A549 (cell line): ENCODE measurements at places on chromosomes 5 and 9. TPM values are rescaled to one million over a fixed set of nuclear protein-coding genes. Genes with fewer than 3 reads are reported as not detected.

The SLC6A19 gene
- polyA plus RNA-seq, result 0.01 to 0.03 TPM in 2 of 3 replicates, not detected in the other

The MOCS2 gene
- polyA plus RNA-seq, result 47.7 to 51.0 TPM (median 50.2 TPM) in 3 replicates

The TMEM203 gene
- 29.2 to 31.0 TPM (median 31.0 TPM) in 3 replicates for polyA plus RNA-seq

The FBP2 gene
- polyA plus RNA-seq, result not detected in 3 replicates

The AKNA gene
- polyA plus RNA-seq, result 2.7 to 3.2 TPM (median 3.0 TPM) in 3 replicates

The IFNA6 gene
- polyA plus RNA-seq, result not detected in 3 replicates

The SH2D3C gene
- 0.04 to 0.08 TPM (median 0.06 TPM) in 3 replicates for polyA plus RNA-seq

The EIF4E1B gene
- polyA plus RNA-seq, result not detected in 3 replicates

The FOXD4L3 gene
- polyA plus RNA-seq, result 0.06 to 0.12 TPM (median 0.07 TPM) in 3 replicates

The PMPCA gene
- 83.0 to 101 TPM (median 89.2 TPM) in 3 replicates for polyA plus RNA-seq

The SLC36A1 gene
- 7.2 to 7.6 TPM (median 7.4 TPM) in 3 replicates for polyA plus RNA-seq

The SPAAR gene
- polyA plus RNA-seq, result not detected in 3 replicates

The OLFM1 gene
- 8.0 to 11.4 TPM (median 10.5 TPM) in 3 replicates for polyA plus RNA-seq

DNA sequence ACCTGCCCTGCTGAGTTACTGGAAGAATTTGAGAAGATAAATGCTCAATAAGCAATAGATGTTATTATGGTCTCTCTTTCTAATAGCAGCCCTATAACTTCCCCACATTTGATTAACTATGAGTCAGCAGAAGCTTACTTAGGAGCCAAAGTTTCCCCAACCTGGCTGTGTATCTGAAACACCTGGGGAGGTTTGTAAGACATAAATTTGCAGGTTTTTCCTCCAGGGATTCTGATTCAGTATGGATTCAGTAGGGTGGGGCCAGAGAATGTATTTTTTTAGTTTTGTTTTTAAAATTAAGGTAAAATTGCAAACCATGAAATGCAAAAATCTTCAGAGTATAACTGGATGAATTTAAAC, 44.9 kb upstream of the GNPDA1 start:
- DNase-seq, result no peak

DNA sequence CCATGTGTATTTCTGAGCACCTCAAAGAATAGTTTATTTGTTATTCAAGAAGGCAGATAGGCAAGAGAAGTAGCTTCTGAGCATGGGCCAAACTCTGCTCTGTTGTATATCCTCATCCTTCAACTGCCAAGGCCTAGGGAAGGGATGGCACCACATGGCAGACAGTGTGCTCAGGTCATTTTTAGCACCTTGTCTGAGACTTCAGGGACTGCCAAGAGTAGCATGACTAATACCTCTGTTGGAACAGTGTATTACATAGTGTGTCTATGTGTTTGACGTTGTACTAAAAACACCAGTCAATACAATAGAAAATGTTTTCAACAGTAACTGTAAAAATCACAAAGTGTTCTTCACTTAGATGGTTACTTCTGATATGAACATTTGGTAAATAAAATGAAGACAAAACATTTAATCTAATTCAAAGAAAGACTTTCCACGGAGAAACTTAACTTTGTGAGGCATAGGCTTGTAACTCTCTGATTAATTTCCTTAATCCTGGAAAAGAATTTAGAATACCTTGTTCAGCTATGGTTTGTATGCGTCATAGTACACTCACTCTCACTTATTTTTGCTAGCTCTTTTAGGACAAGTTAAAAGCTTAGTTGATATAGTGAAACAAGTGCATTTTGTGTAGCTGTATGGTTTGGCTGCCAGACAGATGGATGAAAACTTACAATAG, 318.4 kb upstream of the RIOK2 start:
- DNase-seq, result no peak

DNA sequence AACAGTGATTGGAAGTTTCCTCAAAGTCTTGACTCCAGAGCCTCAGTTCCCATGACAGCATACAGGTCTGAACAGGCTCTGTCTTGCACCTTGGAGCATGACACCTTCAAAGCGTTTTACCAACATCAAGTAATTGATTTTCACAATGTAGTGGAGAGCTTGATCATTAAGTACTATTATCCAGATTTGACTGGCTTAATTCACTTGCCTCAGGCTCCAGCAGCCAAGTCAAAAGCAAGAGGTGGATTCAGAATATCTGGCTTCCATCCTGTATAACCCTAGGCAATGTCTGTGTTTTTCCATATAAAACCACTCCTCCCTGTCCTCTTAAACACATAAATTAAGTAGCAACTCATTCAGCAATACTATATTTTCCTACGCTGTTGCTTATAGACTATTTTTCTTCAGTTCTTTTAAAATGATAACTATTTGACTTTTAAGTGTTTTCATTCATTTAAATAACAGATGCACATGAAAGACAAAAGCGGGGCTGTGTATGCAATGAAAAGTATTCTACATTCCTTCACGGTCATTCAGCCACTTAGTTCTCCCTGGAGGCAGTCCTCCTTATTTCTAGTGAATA, 150.8 kb upstream of the RANBP3L start:
- no peak for DNase-seq

DNA sequence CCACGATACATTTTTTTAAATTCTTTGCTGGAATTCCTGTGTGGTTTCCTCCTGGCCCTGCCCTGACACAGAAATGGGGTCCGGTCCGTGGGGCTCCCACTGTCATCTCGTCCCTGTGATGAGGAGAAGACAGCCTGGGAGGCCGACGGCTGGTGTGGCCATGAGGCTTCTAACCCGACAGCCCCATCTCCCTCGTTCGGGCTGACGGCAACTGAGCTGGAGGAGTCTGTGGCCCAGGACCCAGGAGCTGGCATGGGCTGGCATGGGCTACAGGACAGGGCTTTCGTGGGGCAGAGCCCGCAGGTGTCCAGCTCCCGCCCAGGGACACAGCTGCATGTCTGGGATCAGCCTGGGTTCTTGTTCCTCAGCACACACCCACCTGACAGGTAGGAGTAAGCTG, 13.8 kb downstream of the LCN9 start:
- DNase-seq, result no peak

DNA sequence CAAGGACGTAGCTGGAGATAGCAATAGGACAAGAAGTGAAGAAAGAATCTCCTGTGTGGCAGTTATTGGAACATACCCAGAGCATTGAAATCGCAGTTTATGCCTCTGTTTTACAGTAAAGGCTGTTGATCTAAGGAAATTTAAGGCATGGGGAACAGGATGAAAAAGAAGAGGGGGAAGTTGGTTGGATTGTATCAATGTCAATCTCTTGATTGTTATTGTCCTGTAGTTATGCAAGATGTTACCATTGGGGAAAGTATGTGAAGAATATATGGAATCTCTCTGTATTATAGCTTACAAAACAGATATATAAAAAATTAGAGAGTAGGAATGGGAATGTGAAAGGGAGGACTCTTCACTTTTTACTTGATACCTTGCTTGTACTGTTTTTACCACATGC, 195.6 kb upstream of the NREP start:
- DNase-seq, result no peak

GRCh38 chr5:143105216-143105905, 298.1 kb downstream of the NR3C1 start:
- DNase-seq, result no peak

DNA sequence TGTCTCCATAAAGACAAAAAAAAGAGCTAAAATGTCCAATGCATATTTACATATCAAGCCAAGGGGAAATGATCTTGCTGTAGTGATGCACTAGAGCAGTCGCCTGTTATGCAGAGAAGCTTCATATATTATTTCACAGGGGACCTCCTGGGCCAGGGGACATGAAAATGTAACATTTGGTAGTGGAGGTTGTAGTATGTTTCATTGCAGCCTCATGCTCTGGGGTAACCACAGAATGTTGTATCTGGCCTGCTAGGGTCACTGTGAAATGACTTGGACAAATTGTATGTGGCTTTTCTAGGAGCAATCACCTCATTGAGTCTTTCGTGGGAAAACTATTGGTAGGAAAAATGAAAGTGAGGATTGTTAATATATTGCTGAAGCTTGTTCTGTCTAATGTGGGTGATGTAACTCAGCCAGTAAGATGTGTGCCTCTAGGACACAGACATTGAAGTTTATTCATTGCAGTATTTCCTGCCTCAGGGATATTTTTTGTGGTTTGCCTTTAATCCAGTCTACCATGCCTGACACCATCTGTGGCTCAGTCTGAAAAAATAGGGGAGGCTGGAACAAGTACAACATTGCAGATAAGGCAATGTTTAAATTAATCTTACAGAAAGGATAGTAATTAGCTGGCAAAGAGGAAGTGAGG, 430.8 kb upstream of the TNC start:
- DNase-seq, result no peak

DNA sequence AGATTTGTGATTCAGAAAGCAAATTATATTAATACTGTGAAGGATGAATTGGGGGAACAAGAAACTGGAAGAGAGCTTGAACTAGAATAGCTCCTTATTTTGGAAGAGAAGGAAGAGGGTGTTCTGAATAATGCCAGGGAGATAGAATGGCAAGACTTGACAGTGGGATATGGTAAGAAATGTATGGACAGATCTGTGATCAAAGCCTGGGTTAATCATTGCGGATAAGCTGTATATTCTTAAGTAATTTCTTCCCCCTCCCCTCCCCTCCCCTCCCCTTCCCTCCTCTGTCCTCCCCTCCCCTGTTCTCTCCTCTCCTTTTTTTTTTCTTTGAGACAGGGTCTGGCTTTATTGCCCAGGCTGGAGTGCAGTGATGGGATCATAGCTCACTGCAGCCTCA, 10.1 kb upstream of the IL6ST start:
- DNase-seq, result no peak

DNA sequence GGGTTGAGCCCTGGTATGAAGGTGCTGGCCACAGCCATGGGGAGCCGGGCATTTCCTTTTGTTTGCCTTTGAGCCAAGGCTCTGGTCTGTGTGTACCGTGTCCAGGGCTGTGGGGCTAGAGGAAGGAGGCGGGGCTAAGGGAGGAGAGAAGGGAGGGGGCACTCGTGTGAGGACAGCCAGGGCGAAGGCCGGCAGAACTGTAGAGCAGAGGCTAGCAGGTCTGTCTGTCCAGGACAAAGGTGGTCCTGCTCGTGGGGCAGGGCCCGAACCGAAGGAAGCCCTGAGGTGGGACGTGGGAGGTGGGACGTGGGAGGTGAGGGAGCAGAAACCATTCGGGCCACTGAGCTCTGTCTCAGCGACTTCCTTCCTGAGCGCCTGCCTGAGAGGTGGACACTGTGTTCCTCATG, 41.3 kb upstream of the TESK1 start:
- DNase-seq, result no peak

GRCh38 chr5:157113002-157113401, 4.2 kb upstream of the HAVCR2 start:
- no peak for DNase-seq

GRCh38 chr9:113380869-113381378, 4.1 kb upstream of the HDHD3 start:
- DNase-seq, result no peak

- no peak for DNase-seq
Observed at GRCh38 chr5:6583049-6583880, 49.6 kb downstream of the NSUN2 start.

DNA sequence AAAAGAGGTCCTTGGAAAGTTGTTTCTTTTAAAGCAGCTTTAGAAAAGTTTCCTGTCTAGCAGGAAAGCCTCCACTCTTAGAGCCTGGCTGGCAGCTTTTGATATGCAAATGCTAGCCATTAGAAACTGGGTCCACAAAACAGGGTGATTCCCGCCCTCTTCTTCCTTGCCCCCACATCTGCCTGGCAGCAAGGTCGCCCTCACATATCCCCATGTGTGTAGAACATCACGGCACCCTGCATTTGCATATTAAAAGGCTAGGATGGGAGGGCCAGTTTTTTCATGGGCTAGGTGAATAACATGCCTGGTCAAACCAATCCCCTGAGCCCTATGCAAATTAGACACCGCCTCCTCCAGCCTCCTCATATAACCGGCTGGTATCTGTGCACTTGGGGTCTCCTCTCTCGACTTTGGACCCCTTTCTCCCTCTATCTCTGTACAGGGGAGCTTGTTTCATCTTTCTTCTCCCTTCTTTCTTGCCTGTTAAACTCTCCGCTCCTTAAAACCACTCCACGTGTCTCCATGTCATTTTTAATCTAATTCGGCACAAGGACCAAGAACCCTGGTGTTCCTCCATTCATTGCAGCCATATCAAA, 426.8 kb upstream of the CTNND2 start:
- DNase-seq, result no peak

DNA sequence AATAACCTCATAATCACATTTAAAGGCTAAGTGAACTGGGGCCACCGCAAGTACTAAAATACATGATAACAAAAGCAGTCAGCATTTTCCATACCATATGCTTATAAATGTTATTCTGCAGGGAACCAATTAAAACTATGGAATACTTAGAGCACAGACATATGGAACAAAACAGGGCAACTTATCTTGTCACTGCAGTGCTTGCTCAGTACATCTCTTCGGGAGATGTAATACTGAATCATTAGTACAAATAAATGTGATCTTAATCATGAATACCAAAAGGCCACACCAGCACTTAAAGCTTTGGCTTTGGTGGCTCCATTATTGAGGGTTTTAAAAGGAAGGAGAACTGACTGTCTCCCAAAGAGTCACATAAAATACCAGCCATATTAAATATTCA, 32.1 kb downstream of the PRUNE2 start:
- DNase-seq, result no peak

- DNase-seq, result no peak
Observed at GRCh38 chr5:76742583-76742982, 26.7 kb downstream of the F2R start.

DNA sequence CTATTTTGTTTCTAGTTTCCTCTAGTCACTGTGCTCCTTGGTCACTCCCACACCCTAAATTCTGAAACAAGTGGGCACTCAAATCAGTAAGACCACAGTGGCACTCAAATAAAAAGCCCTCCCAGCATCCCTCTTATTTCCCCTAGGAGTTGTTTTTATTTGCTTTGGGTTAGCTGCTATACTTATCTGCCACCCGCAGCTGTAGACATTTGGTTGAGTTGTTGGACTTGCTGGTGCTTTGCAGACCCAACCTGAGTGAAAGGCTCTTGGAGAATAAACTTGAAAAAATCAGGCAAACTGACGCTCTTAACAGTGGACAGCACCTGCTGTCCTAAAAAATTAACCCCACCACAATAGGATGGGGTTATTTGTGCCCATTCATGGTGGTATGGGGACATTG, 203.0 kb downstream of the SPATA31A6 start:
- DNase-seq, result no peak

- DNase-seq, result no peak
Observed at GRCh38 chr9:18485714-18486113, 11.8 kb downstream of the ADAMTSL1 start.

DNA sequence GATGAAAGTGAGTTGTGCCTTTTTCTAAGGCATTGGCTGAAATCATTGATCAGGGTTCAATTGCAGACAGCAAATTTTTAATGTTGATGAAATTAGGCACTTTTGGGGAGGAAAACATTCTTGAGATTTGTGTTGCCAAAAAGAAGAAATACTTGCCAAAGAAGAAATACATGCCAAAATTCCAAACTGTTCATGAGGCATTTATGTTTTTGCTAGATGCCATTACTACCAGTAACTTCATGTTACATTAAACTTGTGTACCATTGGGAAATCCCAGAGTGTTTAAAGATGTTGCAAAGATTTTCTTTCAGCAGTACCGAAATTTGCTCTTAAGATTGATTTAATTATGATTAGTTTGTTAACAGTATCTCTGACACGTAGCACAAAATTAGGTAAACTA, 7.0 kb downstream of the XRCC4 start:
- no peak for DNase-seq

GRCh38 chr5:54713923-54714581, 196.5 kb downstream of the SNX18 start:
- no peak for DNase-seq

GRCh38 chr5:170342153-170342725, 44.7 kb upstream of the LCP2 start:
- DNase-seq, result no peak

GRCh38 chr5:43422143-43422542, 10.0 kb upstream of the CCL28 start:
- DNase-seq, result no peak

- DNase-seq, result no peak
Observed at GRCh38 chr5:3006526-3006925, 255.0 kb upstream of the IRX2 start.
